C1 segment of cervical spinal cord (tissue), 14 donors: ENCODE measurements at places on chromosomes 2 and 18.
A peak's percentile ranks its signal among the peaks of the same experiment; 100 is the strongest.

DNA sequence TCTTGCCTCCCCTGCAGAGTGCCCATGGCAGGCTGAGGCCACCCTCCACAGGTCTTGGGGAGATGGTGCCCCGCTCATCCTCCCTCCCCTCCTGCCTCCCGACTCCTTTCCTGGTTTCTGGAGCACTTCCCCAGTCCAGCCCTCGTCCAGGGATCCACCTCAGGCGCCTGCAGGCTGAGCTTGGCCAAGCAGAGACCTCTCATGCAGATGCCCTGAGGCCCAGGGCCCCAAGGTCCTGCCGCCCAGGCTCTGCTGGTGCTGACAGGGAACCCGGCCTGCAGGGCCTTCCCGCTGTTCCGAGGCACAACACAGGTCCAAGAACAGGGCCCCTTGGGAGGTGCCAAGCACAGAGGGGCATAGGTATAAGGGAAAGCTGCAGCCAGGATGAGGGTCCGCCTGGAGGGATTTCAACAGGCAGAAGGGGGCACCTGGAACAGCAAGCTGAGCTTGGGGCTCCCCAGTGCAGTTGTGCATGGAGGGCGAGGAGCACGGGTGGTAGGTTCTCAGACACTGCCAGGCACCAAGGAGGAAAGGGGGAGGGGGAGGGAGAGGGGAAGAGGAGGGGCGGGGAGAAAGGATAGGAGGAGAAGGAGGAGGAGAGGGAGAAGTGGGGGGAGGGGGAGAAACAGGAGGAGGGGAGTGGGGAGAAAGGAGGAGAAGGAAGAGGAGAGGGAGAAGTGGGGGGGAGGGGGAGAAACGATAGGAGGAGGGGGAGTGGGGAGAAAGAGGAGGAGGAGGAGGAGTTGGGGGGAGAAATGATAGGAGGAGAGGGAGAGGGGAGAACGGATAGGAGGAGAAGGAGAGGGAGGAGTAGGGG, 1.2 kb upstream of the ANO7 start:
- no peak for DNase-seq

GRCh38 chr2:46539327-46540276, 60.2 kb downstream of the TMEM247 start:
- no peak for DNase-seq

DNA sequence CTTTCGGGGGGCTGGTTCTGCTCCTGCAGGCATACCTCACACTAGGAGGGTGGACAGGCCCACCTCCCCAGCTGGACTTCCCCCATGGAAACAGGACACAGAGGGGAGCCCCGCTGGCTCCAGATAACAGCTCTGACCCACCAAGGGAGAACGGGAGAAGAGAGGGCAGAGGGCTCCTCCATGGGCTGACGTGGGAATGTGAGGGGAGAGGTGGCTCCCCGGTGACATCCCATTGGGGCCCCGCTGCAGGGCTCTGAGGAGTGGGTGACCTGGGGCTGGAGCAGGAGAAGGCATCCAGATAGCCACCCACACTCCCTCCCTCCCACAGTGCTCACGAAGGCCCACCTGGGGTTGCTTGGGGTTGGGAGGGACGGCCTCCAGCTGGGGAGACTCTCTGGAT, 45.9 kb downstream of the FBLN7 start:
- no peak for DNase-seq

DNA sequence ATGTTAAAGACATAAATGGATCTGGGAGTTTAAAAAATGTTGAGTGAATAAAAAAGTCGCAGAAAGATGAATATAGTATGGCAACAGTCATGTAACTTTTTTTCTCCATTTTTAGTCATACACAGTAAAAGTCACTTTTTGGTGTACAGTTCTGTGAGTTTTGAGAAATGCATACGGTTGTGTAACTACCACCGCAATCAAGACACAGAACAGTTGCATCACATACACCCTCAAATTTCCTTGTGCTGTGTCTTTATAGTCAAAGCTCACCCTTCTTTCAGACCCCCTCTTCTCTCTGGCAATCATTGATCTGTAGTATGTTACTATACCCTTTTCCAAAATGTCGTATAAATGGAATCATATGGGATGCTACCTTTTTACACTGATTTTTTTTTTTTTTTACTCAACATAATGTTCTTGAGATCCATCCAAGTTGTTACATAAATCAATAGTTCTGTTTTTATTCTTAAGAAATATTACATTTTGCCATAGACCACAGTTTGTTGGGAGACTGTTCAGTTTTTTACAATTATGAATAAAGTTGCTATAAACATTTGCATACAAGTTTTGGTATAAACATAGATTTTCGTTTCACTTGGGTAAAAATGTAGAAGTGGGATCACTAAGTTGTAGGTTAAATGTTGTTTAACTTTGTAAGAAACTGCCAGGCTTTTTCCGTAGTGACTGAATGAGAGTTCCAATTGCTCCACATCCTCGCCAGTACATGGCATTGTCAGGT, 35.4 kb upstream of the AGFG1 start:
- no peak for DNase-seq

DNA sequence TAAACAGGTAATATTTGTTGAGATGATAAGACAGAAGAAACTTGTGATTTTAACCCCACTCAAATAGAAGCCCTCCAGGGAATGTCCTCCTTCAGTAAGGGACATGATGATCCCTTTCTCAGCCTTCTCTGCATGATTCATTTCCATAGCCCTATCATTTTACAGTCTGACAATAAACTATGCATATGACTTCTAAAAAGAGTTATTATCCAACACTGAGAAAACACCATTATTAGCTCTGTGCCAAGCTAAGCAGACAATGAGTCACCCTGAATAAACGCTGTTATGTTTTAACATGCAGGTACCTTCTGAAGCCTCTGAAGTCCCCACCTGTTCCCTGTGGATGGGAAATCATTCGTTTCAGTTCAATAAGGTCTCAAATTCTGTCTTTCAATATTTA, 54.7 kb downstream of the DTNB start:
- DNase-seq: no peak

DNA sequence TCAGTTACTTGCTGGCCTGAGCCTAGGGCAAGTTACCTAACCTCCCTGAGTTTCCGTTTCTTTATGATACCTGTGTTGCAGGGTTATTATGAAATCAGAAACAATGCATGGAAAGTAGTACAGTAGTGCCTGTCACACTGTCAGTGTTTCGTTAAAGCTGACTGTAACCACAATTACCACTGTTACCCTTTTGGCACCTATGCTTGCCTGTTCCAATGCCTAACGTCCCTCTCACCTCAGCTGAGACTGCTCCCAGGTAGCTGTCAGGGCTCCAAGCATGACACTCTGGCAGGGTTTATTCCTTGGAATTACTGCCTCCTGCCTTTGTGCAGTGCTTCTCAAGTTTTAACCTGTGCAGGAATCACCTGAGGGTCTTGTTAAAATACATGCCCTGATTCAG, 135.2 kb upstream of the RBMS1 start:
- no peak for DNase-seq

DNA sequence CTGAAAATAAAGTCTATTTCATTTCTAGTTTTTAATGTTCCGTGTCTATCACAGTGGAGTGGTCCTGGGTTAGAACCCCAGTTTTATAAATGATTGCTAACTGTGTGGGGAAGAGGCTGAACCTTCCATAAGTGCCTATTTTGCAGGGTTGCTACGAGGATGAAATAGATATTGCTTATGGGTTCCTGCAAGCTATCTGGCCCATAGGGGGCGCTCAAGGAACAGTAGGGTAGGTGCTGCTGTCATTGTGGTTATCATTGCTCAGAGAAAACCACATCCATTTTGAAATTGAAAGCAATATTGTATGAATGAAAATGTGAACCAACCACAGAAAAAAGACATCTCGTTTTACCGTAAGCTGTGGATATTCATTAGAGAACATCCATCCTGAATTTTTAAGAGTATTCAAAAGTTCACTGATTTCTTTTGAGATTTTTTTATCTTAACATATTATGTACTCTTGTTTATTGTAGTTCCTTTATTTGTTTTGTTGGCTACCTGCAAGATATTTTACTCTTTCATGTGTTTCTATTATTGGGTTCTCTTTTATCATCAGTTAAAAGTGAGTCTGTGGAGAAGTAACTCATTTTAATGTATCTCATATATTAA, 261.6 kb downstream of the NAPG start:
- peak; percentile 22 for DNase-seq

DNA sequence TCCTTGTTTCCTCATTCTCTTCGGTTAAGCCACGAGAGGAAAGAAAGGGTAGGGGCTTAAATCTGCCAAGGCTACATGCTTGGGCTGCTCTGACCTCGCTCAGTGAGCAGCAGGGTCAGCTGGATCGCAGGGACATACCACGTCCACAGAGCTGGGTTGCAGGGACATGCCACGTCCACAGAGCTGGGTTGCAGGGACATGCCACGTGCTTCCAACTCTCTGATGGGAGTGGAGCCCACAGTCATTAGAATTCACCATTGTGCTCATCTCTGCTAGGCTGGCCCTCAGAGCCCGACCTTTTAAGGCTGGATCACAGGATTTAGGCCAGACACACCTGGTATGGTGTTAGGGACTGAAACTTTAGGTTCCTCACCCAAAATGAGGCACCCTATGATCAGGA, 107.4 kb upstream of the SEC11C start:
- DNase-seq: no peak

- DNase-seq: no peak
These were observed 310.8 kb downstream of the PIEZO2 start for GRCh38 chr18:10838553-10838952.

GRCh38 chr18:27278131-27278530, 93.0 kb upstream of the CHST9 start:
- DNase-seq: no peak

GRCh38 chr2:26654061-26654340, 12.8 kb upstream of the CIB4 start:
- DNase-seq: no peak

GRCh38 chr2:211477537-211478275, 921.3 kb downstream of the CPS1 start:
- peak; percentile 93 for DNase-seq

DNA sequence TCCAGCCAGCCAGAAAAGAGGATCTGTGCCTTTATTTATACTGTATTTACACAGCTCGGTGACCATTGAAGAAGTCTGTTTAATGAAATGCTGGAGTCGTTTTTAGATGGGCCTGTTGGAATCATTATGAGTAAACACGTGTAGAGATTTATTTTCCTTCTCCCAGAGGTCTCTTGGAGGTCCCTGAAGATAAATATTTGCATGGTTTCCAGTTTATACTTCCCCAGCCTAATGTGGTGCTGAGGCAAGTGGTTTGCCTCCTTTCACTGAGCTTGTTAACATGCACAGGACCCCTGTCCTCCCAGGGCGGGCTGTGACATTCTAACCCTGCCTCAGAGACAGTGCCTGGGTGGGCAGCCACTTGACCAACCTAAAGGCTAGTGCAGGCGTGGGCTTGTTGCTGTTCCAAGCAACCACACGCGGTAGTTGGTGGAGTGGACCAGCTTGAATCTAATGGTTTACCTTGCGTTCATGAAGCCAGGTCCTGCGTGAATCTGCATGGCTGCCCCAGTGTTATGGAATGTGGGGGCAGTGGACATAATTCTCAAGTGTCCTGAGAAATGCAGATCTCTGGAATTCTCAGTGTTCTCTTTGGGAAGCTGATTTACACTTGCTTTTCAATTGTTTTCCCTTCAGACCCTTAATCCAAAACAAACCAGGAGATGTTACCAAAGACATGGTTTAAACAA, 130.2 kb upstream of the DLX2 start:
- no peak for DNase-seq

DNA sequence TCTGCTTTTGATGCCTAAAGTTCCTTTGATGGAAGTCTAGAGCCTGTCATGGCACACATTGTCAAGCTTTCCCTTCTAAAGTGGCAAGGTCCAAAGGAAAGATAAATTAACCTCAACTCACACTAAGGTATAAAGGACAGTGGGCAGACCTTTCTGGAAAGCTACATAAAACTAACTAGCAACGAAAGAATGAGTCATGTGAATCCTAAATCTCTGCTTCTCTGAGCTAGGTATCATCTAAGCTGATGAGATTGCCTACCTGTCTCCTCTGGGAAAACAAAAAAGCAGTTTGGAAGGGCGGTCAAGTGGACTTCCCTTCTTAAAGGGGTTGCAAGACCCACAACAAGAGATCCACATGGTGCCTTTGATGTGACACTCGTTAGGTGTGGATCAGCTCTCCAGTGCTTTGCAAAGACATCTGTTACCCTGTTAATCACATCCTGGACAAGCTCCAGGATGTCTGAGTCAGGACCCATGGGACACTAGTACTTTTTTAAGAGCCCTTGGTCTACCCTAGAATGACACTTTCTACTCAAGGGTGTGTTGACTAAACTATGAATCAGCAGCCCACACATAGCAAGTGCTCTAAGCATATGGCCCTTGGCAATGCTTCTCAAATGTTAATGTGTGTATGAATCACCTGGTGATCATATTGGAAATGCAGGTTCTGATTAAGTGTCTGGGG, 173.5 kb downstream of the ALK start:
- no peak for DNase-seq
